ENCODE measurements at places on chromosomes 12 and 14. TPM values are rescaled to one million over a fixed set of nuclear protein-coding genes. Genes with fewer than 3 reads are reported as not detected.

DNA sequence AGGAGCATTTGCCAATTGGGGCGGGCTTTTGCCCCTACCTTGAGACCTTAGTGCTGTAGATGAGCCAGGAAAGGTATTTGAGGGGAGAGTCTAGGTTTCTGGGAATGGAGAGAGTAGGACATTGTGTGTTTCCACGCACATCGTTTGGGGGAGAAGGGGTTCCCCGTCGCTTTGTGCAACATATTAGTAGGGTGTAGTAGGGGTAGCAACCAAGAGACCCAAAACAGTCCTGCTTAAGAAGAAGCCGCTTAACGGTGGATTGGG, 694 bp upstream of the PTGES3 start:
- no peak for DNase-seq

DNA sequence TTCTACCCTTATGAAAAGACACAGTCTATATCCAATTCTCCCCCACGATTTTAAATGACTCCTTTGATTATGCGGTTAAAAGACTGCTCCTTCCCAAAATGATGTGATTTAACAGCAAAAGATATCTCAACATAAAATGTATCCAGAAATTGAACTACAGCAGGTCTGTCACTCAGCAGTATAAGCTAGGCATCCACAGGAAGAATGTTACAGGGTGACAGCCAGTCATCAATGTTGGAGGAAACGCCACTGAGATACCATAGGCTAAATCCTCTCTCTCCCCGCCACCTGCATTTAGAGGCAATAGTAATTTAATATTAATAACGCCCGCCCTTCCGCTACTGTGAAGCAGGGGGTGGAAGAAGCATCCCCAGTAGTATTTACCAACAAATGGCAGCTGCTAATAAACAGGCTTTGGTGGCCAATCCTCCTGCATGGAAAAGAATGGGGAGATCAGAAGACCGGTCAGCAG, 613 bp downstream of the RECQL start:
- DNase-seq, result no peak

GRCh38 chr14:93892923-93893558, 34.1 kb upstream of the FAM181A start:
- peak; percentile 45 for DNase-seq

GRCh38 chr12:6915789-6916285, 1.5 kb downstream of the ENO2 start:
- DNase-seq, result no peak

DNA sequence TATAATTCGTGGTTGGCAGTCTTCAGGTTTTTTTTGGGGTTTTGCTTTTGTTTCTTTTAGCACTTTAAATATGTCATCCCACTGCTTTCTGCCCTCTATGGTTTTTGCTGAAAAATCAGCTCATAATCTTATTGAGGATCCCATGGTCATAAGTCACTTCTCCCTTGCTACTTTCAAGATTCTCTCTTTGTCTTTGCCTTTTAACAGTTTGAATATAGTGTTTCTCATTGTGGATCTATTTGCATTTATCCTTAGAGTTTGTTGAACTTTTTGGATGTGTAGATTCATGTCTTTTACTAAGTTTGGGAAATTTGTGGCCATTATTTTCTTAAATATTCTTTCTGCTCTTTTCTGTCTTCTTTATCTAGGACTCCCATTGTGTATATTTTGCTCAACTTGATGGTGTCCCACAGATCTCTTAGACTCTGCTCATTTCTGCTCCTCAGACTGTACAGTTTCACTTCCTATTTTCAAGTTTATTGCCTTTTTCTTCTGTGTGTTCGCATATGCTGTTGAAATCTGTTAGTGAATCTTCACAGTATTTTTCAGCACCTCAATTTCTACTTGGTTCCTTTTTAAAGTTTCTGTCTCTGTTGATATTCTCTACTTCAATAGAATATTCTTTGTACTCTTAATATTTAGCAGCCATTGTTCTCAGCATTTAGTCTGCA, 70.8 kb downstream of the WNK1 start:
- no peak for DNase-seq

DNA sequence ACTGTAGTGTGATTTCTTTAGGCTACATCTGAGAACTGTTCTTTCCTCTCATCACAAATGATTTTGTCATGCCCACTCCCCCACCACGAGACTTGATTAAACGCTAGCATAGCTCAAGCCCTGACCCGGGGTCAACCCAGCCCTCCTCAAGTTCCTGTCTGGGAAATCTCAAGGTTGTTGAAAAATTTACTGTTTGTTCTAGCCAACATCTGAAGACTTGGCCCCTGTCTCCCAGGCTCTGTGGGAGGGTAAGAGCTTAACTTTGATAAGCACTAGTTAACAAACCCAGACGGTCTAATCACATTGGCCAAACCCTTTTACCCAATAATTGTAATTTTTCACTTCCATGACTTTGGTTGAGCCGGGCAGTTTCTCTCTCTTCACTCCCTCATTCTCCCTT, 86.2 kb upstream of the AMIGO2 start:
- no peak for DNase-seq

- DNase-seq, result no peak
Measured at GRCh38 chr14:76695263-76695920, 65.9 kb upstream of the VASH1 start.

DNA sequence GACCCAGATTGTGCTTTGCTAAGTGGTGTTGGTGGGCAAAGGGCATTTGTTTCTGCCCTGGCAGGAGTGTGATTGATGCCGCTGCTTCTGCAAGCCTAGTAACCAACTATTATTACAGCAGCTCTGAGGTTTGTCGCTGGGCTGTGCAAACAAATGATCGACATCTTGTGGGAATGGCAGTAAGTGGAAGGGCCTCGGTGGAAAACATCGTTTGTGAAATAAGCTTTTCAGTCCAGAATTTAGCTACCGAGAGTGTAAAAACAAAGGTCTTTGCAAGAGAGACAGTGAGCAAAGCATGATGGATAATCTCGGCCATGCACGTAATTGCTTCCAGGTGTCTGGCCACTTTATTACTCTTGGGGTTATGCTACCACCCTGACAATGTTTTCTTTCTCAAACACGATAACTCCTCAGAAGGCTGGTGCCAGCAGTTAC, 397.7 kb upstream of the PRICKLE1 start:
- DNase-seq, result no peak

- no peak for DNase-seq
Measured at GRCh38 chr14:105660816-105661531, 134.6 kb downstream of the TMEM121 start.

DNA sequence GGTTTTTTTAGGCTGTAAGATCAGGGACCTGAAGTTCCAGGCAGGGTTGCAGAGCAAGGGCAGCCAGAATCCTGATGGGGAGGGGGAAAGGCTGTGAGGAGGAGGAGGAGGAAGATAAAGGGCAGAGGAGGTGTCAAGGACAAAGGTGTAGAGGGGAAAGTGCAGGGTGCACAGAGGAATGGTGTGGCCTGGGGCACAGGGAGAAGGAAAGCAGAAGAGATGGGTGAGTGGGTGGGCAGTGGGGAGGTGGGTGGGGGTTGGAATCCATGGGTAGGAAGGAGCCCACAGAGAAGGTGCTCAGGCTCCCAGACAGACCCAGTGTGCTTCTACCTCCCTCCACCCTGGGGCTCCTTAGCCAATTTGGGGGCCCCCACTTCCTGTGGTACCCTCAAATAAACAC, 11.2 kb downstream of the TRPV4 start:
- DNase-seq, result no peak

- no peak for DNase-seq
Measured at GRCh38 chr12:114732426-114733030, 48.6 kb upstream of the TBX3 start.

DNA sequence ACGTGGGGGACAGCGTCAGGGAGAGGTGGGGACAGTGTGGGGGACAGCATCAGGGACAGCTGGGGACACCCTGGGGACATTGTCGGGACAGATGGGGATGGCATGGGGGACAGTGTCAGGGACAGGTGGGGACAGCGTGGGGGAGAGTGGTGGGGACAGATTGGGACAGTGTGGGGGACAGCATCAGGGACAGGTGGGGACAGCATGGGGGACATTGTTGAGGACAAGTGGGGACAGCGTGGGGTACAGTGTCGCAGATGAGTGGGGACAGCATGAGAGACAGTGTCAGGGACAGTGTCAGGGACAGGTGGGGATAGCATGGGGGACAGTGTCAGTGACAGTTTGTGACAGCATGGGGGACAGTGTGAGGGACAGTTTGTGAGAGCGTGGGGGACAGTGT, 240.9 kb downstream of the TMEM121 start:
- DNase-seq, result no peak

DNA sequence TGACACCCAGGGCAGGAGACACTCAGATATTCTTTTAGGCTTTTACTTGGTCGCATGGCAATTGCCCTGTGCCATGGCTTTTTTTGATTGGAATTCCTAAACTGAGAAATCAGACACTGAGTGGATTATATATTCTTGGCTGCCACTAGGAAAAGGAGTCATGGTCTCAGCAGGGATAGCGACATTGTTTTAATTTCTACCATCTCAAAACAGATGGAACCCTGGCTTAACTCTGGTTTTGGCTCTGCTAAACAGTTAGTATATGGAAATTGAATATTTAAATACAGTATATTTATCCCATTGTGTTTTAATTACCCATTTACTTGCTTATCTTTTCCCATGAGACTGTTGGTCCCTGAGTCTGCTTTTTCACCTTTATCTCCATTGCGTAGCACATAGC, 84.0 kb downstream of the DACT1 start:
- no peak for DNase-seq

DNA sequence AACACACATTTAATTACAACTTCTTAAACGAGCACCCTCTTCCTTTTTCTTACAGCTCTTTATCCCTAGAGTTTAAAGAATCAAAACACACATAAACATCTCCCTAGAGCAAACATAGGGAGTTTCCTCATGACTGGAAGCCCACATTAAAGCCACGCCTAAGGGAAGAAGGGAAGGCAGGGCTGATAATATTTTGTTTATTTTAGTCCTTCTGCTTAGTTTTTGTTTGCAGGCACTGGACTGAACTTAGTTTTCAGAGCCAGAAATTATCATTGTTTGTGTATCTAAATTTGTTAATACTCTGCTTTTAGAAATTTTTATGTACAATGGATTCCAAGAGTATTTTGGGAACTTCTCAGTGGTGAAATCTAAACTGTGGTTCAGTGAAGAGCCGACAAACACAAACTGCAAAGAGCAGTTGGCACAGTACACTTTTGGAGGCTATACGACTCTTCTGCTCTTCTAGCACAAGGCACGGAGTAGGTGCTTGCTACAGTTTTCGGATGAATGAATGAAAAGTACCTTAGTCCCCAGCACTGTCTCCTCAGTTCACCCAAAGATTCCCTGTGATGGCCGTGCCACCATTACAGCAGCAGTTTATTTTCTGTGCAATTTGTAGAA, 17.6 kb upstream of the AMIGO2 start:
- DNase-seq, result no peak

DNA sequence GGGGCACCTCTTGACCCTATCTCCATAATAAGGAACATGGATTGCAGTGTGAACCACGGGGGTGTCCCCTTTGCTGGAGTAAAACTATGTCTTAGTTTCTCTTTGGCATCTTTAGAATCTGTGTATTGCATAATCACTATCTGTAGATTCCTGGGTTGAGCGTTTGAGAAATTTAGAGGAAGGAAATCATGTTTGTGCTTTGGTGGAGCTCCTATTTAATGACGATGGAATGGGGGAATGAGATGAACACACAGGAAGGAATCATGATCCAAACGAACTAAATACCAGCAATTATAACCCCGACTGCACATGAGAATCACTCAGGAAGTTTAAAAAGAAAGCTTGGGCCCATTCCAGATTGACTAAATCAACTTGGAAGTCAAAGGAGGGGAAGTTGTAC, 1.3 kb upstream of the MYG1 start:
- no peak for DNase-seq

DNA sequence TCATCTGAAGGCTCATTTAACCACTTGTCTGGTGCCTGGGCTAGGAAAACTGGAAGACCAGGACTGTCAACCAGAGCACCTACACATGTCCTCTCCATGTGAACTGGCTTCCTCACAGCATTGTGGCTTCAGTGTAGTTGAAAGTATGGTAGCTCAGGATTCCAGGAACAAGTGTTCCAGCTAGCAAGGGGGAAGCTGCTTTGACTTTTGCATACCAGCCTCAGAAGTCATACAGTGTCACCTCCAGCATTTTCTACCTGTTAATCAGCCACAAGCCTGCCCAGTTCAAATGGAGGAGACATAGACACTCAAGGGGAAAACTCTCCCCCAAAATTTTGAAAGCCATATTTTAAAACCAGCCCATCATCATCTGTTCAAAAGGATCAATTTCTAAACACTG, 212.8 kb upstream of the CAND1 start:
- no peak for DNase-seq

DNA sequence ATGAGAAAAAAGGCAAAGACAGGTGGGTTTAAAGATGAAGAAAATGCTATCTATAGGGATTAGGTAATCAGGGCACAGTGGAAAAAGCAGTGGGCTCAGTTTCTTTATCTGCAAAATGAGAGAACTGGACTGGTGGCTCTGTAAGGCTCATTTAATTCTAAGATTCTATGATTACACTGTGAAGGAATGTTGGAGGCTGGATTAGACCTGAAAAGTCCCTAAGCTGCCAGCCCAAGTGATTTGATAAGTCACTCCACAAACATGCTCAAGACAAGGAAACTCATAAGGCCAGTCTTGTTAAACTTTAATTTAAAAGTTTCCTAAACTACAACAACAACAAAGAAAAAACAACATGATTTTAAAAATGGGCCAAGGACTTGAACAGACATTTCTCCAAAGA, 75.1 kb downstream of the DCAF5 start:
- DNase-seq, result no peak

GRCh38 chr14:76780058-76780345, 18.7 kb downstream of the VASH1 start:
- no peak for DNase-seq

GRCh38 chr12:55060470-55060869, 40.7 kb downstream of the NEUROD4 start:
- DNase-seq, result no peak

DNA sequence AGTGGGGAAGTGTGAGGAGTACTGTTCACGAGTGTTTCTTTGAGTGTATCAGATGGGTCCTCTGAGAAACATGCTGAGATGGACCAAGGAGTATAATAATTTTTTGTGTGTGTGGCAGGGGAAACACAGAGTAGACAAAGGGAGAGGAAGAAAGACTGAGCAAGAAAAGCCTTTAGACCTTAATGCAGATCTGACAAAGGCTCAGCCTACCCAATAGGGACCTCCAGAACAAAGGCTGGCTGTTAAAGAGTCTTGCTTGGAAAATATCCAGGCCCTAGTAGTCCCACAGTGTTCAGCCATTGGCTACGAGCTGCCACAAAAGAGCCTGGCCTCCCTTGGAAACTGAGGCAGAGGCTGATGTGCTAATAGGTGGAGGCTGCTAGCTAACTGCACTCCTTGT, 13.5 kb downstream of the COQ5 start:
- no peak for DNase-seq

Gene MLXIP
- total RNA-seq, result 115 TPM

Gene CRIP1
- total RNA-seq, result 192 TPM

Gene RFLNA
- total RNA-seq, result not detected

Gene SLC17A8
- not detected for total RNA-seq

Gene SALL2
- 3.9 TPM for total RNA-seq

Gene TBX3
- not detected for total RNA-seq

Gene SLC48A1
- 6.6 TPM for total RNA-seq

Gene ACSM4
- not detected for total RNA-seq

Gene ART4
- total RNA-seq, result not detected

Gene TMEM119
- total RNA-seq, result 1.6 TPM

Gene NEUROD4
- not detected for total RNA-seq

Gene EML5
- total RNA-seq, result 3.3 TPM
